ENCODE measurements at places on chromosomes 5 and 9. TPM values are rescaled to one million over a fixed set of nuclear protein-coding genes. Genes with fewer than 3 reads are reported as not detected.

DNA sequence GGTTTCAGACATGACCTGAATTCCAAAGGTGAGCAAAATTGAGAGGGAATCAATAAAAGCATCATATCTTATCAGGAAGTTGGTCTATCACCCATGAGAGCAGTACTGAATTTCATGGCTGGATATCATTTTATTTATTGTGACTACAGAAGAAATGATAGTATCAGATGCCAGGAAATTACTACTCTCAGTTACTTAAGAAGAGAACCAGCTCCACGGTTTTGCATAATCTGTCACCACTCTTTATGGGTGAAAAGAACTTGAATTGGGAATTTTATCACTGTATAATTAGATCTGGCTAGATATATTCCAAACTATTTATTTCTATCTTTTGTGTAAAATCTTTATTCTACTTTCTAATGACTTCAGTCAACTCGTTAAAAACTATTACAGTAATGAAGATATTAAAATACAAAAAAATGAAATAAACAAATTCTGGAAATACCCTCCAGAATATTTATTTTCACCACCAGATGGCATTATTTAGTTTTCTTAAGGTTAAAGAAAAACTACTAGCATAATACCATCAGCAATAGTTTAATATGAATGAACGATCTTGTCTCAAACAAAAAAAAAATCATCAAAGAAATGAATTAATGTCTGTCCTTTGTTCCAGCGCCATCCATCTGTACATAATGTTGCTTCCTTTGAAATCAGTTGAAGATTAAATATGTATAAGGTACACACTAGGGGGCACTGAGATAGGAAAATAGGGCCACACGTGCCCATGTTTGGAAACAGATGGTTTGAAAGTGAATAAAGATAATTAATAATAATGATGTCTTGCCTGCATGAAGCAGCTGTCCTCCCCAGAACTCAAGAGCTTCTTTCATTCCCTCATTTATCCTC lies 84.7 kb upstream of the SLCO6A1 start:
- DNase-seq = peak; percentile 54

DNA sequence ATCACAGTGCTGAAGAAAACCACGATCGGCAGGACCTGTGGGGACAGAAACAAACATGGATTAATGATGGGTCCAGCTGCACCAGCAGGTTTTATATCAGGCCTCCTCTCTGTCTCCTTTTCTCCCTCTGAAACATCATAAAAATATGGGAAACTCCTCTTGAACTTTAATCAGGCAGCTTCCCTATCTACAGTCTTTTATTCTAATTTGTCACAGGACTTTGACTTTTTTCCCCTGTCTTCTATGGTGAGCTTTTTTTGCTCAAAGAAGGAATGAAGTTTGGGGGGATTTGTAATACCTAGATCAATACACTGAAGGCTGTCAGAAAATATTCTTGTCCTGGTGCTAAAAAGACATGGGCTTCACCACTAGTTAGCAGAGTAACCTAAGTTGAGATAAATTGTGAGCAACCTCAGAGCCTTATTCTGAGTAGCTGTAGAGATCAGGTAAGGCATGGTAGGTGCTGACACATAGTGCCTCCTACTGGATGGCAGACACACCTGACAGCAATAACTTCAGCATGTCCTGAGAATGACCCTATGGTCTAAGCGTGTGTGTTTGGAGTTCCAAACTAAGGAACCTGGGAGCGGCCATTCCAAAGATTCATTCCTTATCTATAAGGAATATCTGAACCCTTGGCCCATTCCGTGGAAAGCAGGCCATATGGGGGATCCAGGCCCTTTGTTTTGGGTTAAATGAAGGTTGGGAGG lies 46.2 kb downstream of the SLC28A3 start:
- no peak for DNase-seq

GRCh38 chr5:178466342-178466741 lies 123.9 kb downstream of the COL23A1 start:
- DNase-seq = no peak

DNA sequence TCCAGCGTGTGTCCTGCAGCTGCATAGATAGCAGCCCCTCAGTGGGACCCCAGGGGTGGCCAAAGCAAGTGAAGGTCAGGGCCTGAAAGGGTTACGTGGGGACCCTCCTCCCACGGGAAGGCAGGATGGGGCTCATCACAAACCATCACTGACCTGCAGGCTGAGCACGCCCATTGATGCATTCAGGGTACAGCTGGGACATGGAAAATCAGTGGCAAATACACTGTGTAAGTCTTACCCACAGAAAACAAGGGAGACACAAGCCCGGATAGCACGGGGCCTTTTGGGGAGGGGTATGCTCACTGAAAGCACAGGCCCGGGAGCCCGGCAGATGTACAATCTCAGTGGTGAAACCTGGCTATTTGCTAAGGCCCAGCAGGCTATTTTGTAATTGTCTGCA lies 49.1 kb downstream of the SEMA4D start:
- DNase-seq = no peak

- DNase-seq = no peak
Measured at GRCh38 chr5:156947925-156948324, 15.1 kb downstream of the TIMD4 start.

DNA sequence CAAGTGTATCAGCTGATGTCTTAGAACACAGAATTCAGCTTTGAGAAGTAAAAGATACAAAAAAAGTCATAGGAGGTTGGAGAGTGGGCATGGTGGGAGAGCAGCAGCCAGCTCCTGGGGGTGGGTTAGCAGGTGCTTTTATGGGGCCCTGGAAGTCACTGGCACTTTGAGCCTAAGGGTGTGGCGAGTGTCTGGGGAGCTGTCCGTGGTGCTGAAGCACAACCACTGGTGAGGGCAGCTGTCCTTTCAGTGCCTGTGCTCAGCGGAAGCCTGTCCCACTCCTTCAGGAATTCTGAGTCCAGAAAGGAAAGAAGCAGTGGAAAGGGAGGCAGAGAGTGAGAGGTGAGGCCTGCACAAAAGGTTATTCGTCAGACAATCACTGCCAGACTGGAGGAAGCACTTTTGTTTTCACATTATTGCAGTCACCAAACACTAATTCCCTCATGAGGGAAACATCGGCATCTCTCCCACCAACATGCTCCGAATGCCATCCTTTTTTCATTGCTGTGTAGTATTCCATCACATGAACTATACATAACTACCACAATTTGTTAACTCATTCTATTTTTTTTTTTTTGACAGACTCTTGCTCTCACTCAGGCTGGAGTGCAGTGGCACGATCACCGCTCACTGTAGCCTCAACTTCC lies 59.4 kb upstream of the RAPGEF1 start:
- DNase-seq = peak; percentile 64

GRCh38 chr9:27351438-27351837 lies 54.5 kb upstream of the EQTN start:
- no peak for DNase-seq

DNA sequence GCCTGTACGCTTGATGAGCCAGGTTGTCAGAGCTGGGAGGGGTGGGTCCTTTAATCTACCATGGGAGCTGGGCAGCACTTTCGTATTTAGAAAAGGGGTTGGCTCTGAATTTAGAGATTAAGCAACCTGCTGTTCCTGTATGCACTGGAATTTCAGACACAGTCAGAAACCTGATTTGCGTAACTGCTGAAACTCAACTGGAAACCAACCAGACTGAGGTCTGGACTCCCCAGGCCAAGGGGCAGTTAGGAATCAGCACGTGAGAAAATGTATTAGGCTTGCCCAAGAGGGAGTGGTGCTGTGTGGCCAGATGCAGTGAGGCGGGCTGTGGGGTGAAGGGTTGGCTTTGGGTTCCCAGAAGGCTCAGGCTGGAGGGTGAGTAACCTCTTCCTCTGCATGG lies 235.0 kb downstream of the GOLPH3 start:
- DNase-seq = no peak

DNA sequence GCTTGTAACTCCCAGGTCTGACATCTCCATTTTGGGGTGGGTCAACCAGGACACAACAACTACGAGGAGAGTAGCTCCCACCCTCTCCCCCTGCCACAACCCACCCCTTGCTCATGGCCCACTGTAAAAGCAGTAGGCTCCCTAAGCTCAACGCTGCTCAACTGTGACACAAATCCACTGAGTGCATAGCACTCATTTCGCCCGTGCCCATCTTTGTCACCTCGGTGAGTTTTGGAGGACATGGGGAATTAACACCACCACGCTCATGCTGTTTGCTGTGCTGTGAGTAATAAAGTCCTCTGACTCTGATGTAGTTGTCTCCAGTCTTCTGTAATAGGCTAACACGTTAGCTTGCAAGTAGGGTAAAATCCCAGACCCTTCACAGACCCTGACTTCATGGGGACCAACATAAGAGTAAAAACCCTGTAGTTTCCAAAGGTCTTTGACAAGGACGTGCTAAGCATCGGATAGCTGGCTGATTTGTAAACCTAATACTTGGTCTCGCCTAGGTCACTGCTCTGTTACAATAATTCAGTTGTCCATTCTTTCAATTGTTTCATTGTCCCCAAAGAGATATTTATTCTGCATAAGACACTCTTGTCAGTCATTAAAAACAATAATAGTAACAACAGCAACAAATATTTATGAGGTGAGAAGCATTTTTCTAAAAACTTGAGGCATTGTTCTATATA lies 7.7 kb downstream of the PLGRKT start:
- DNase-seq = no peak

- no peak for DNase-seq
Measured at GRCh38 chr9:6562201-6562600, 83.3 kb downstream of the GLDC start.

- no peak for DNase-seq
Measured at GRCh38 chr5:167816354-167816753, 475.1 kb upstream of the WWC1 start.

DNA sequence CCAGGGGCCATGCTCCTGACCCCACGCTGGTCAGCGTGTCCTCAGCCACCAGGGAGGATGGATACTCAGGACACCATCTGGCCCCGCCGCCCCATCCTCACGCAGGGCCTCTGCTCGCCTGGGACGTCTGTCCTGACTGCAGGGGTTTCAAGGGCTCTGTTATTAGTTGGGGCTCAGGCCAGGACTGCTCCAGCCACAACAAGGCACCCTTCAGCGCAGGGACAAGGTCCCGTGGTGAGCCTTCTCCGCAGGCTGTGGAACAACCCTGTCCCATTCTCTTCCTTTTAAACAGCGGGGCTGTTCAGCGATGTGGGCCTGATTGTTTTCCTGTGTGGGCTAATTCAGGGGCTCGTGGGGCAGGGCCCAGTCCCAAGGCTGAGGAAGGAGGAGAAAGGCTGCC lies 61.6 kb downstream of the SEMA4D start:
- no peak for DNase-seq

DNA sequence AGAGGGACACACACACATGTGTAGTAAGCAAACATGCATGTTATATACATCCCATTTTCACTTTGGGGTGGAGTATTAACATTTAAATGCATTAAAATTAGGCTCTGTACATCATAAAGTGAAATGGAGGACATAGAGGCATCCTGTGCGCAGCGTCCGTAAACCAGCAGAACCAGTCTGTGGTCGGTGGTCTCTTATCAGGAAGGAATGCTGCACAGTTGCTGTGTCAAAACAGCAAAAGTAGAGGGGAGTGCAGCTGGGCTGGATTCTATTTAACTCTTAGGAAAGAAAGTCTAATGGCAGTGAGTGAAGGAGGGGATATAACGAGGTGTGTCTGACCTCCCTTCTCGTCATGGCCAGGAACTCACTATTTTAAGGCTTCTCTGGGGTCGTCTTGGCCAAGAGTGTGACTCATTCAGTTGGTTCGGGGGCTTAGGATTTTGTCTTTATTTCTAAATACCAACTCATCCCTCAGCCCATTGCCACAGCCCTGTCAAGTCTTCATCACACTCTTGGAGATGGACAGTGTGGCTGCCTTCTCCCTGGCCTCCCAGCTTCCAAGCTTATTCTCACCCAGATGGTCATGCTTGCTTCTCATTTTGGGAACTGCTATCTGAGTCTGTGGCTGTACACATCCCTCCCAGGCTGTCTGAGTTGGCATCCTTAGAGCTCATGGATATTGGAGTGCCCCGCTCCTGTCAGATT lies 20.1 kb upstream of the CXCL14 start:
- no peak for DNase-seq

GRCh38 chr9:19879062-19879461 lies 90.2 kb upstream of the SLC24A2 start:
- no peak for DNase-seq

GRCh38 chr9:5893134-5893505 lies 2.4 kb downstream of the MLANA start:
- DNase-seq = no peak

DNA sequence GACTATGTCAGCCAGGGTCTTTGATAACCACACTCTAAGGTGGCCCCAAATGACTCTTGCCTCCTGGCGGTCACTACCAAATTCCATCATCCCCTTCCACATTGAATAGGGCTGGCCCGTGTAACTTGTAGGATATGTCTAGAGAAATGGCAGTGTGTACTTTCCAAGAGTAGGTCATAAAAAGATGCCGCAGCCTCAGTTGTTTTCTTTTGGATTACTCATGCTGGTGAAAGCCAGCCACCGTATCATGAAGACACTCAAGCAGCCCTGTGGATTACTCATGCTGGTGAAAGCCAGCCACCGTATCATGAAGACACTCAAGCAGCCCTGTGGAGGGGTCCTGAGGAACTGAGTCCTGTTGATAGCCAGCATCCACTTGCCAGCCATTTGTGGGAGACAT lies 172.0 kb upstream of the TBC1D2 start:
- no peak for DNase-seq

DNA sequence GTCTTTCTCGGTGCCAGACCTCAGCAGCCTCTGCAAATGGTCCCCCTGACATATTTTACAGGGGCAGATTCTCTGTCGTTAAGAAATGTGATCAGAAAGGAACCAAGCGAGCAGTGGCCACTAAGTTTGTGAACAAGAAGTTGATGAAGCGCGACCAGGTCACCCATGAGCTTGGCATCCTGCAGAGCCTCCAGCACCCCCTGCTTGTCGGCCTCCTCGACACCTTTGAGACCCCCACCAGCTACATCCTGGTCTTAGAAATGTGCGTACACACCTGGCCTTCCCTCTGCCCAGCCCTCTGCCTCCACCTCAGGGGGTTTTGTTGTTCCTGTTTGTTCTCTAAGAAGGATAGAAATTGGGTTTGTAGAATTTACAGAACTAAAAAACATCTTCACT lies 77.3 kb upstream of the OTULINL start:
- no peak for DNase-seq

GPX3 gene
- 36.4 TPM for total RNA-seq

RGS7BP gene
- not detected for total RNA-seq

INSYN2B gene
- total RNA-seq = not detected

EIF4E1B gene
- not detected for total RNA-seq

PPP6C gene
- 11.6 TPM for total RNA-seq

AGTPBP1 gene
- 6.7 TPM for total RNA-seq

ATP6V1G1 gene
- total RNA-seq = 61.1 TPM

CCL27 gene
- total RNA-seq = not detected

AQP3 gene
- 116 TPM for total RNA-seq

All from HT-29 (cell line).